ENCODE measurements at places on chromosomes 16 and 17. TPM values are rescaled to one million over a fixed set of nuclear protein-coding genes. Genes with fewer than 3 reads are reported as not detected.

GRCh38 chr17:31404028-31404949, 12.8 kb downstream of the RAB11FIP4 start:
- H3K27me3 ChIP-seq = no peaks in the 10 kb centered on the region
- no peak for DNase-seq
- no peak overlapping the region for H3K27ac ChIP-seq
- no peaks in the 10 kb centered on the region for H3K4me1 ChIP-seq
- no peak overlapping the region for H3K4me3 ChIP-seq

DNA sequence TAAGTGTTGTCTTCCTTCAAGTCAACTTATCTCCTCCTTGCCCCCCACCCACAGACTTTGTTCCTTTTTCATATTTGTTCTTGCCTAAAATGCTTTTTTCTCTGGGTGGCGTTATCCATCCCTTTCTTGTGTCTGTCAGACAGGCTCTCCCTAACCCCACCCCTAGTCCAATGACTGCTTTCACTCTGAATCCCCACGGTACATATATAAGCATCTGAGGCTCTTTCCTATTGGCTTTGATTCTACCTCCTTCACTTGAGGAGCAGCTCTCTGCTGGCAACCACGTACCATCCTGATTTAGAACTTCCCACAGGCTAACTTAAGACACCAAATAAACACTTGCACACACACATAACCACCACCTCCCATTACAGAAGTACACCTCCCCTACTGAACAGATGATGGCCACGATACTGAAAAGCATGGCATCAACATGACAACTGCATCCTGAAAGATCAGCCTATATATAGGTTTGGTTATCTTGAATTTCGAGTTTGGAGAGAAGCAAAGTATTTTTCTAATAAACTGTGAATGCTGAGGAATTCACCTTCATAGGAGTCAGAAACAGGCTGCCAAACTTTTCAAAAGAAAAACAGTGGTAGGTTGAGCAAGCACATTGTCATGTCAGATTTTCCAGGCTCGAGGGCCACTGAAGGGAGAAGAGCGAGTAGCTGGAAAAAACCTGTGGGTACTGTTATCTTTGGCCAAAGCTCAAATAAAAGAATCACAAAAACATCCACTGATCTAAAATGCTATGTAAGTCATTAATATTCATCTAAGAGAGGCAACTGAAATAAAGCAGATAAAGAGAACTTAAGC, 24.3 kb downstream of the STAT3 start:
- no peak overlapping the region for H3K27ac ChIP-seq
- DNase-seq = no peak
- no peaks in the 10 kb centered on the region for H3K36me3 ChIP-seq
- no peak overlapping the region for H3K4me3 ChIP-seq
- H3K4me1 ChIP-seq = peaks cover 17% of the 10 kb centered on the region
- H3K27me3 ChIP-seq = no peaks in the 10 kb centered on the region

ARL5C gene
- total RNA-seq = not detected

DNA sequence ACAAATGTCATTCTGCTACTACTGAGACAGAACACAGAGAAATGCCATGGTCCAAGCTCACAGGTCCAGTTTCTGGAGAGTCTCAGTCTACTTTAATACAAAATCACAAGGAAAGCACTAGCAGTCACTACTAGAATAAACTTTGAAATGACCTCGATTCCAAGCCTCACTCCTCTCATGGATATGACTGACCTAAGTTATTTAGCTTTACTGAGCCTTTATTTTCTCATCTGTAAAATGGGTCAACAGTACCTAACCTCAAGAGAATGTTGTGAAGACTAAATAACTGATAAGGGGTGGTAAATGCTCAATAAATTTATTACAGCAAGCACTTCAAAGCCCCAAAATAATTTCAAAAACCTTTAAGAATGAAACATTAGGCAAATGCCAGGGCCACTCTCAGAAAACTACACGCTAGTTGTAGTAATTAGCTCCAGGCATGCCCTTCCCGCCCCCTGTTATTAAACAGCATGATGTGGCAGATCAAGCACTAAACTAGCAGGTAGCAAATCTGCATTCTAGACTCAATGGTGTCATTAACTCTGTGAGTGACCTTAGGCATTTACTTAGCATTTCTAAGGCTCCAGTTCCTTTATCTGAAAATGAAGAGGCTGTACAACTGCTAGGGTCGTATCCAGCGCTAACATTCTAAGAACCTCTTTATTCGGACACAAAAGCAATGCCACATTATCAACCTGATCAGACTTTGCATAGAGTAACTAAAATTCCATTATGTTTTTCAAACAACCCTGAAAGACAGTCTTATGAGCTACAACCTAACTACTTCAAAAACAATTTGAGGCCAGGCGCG, 8.4 kb downstream of the GSPT1 start:
- no peaks in the 10 kb centered on the region for H3K27me3 ChIP-seq
- no peak for DNase-seq
- H3K27ac ChIP-seq = no peak overlapping the region
- H3K4me3 ChIP-seq = no peak overlapping the region
- H3K36me3 ChIP-seq = no peaks in the 10 kb centered on the region

FNDC8 gene
- total RNA-seq = not detected

- H3K36me3 ChIP-seq = no peaks in the 10 kb centered on the region
- no peak overlapping the region for H3K27ac ChIP-seq
- H3K4me3 ChIP-seq = peak overlapping the region; percentile 18
- peaks cover 34% of the 10 kb centered on the region for H3K4me1 ChIP-seq
These were observed 16.2 kb downstream of the RPH3AL start for GRCh38 chr17:336110-337021.

GRCh38 chr17:48374650-48375230, 55.3 kb downstream of the SKAP1 start:
- no peaks in the 10 kb centered on the region for H3K4me1 ChIP-seq
- no peaks in the 10 kb centered on the region for H3K36me3 ChIP-seq
- H3K27ac ChIP-seq = no peak overlapping the region
- DNase-seq = no peak

DNA sequence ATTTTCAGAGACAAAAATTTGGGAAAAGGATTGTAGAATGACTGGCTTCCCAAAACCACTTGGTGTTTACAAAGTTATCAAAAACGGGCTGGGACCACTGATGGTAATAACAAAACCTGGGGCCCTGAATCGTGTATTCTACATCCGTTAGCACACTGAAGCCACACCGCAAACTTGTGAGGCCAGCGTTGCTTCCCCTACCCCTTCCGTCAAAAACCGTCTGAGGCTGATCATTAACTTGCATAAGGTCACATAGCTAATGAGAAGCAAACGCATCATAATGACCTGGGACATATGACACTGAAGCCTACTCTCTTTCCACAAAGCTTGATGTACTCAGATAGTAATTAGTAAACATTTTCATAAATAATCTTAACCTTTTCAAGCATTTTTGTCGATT, 704.3 kb downstream of the MAF start:
- DNase-seq = no peak
- H3K27ac ChIP-seq = no peak overlapping the region
- peaks cover 2% of the 10 kb centered on the region for H3K4me1 ChIP-seq

DNA sequence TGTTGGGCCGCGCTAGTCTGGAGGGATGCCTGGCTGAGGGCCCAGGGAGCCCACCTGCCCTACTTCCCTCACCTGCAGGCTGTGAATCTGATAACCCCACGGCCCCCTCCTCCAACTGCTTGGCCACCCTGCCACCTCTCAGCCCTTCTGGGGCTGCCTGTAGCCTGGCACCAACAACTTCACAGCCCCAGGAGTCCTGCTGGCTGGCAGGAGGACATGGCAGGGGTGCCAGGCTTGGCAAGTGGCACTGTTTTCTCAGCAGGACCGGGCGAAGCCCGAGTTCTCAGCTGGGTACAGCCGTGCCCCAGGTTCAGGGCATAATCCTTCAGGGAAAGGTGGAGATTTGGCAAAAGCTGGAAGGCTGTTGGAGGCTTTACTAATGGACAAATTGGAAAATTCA, 129.6 kb downstream of the CMIP start:
- no peaks in the 10 kb centered on the region for H3K27me3 ChIP-seq
- H3K36me3 ChIP-seq = no peaks in the 10 kb centered on the region
- no peak overlapping the region for H3K27ac ChIP-seq
- no peak overlapping the region for H3K4me3 ChIP-seq

ARHGAP27 gene
- total RNA-seq = 41.7 TPM

- no peaks in the 10 kb centered on the region for H3K36me3 ChIP-seq
- no peaks in the 10 kb centered on the region for H3K27me3 ChIP-seq
- H3K4me1 ChIP-seq = peaks cover 22% of the 10 kb centered on the region
- no peak overlapping the region for H3K27ac ChIP-seq
- no peak overlapping the region for H3K4me3 ChIP-seq
These were observed 5.7 kb downstream of the NUPR1 start for GRCh38 chr16:28532940-28533647.

GRCh38 chr16:9607515-9608230, 516.2 kb downstream of the HAPSTR1 start:
- H3K27me3 ChIP-seq = no peaks in the 10 kb centered on the region
- H3K4me3 ChIP-seq = no peak overlapping the region
- DNase-seq = no peak
- no peaks in the 10 kb centered on the region for H3K36me3 ChIP-seq
- H3K4me1 ChIP-seq = no peaks in the 10 kb centered on the region

GRCh38 chr16:89445166-89445565, 45.2 kb downstream of the ANKRD11 start:
- DNase-seq = no peak
- peaks cover 39% of the 10 kb centered on the region for H3K4me1 ChIP-seq
- H3K4me3 ChIP-seq = no peak overlapping the region
- no peaks in the 10 kb centered on the region for H3K27me3 ChIP-seq
- H3K36me3 ChIP-seq = no peaks in the 10 kb centered on the region

NGFR gene
- 5.5 TPM for total RNA-seq

TNFRSF17 gene
- 0.60 TPM for total RNA-seq

DNA sequence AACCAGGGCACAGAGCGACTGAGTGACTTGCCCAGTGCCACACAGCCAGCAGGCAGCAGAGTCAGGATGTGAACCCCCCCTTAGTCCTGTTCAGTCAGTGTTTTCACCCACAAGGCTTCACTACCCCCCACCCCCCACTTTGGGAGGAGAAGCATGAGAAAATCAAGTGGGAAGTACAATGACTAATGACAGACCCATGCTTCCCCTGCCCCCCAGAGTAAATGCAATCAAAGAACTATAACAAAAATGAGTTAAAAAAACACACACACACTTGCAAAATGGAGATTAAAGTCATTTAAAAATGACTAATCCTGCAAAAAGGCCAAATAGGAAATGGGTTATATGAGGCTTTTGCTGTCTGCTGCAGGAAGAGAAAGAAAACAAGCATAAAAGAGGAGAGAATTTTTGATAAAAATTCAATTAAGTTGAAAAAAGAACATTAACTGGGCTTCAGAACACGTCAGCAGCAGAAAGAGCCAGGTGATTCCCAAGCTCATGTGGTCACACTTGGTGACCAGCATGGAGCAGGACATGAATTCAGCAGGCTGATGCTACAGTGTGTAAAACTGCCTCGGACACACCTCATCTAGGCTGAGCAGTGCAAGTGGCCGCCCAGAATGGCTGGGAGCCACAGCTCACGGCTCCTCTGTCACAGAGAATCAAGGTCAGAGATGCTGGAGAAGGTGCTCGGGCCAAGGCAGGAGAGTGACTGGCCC, 212.3 kb downstream of the ZNF423 start:
- H3K27me3 ChIP-seq = no peaks in the 10 kb centered on the region
- no peak overlapping the region for H3K4me3 ChIP-seq
- H3K27ac ChIP-seq = peak overlapping the region; percentile 2
- no peaks in the 10 kb centered on the region for H3K36me3 ChIP-seq
- no peak for DNase-seq
- H3K4me1 ChIP-seq = peaks cover 22% of the 10 kb centered on the region

- no peaks in the 10 kb centered on the region for H3K36me3 ChIP-seq
- H3K27me3 ChIP-seq = no peaks in the 10 kb centered on the region
- H3K4me1 ChIP-seq = peaks cover 2% of the 10 kb centered on the region
- DNase-seq = no peak
- no peak overlapping the region for H3K27ac ChIP-seq
- H3K4me3 ChIP-seq = no peak overlapping the region
These were observed 130.7 kb downstream of the CPPED1 start for GRCh38 chr16:12672986-12673385.

RMI2 gene
- total RNA-seq = 2.7 TPM

GRCh38 chr17:80704381-80704819, 159.8 kb downstream of the RPTOR start:
- no peaks in the 10 kb centered on the region for H3K36me3 ChIP-seq
- no peak overlapping the region for H3K27ac ChIP-seq
- peaks cover 1% of the 10 kb centered on the region for H3K4me1 ChIP-seq
- no peak for DNase-seq
- no peaks in the 10 kb centered on the region for H3K27me3 ChIP-seq
- no peak overlapping the region for H3K4me3 ChIP-seq

Data from ovary (tissue), 10 donors.